Parietal lobe (tissue), 2 donors: ENCODE measurements at places on chromosomes 5 and 9. TPM values are rescaled to one million over a fixed set of nuclear protein-coding genes. Genes with fewer than 3 reads are reported as not detected.

SLC36A2 gene
- total RNA-seq = not detected

PCSK5 gene
- total RNA-seq = 17.5 TPM

ZBTB34 gene
- 75.7 TPM for total RNA-seq

PDCD1LG2 gene
- 0.63 TPM for total RNA-seq

N4BP3 gene
- 9.7 TPM for total RNA-seq

KCNV2 gene
- total RNA-seq = not detected

PTPN3 gene
- 6.3 TPM for total RNA-seq

DELE1 gene
- 85.4 TPM for total RNA-seq

NTRK2 gene
- 203 TPM for total RNA-seq

FBP2 gene
- total RNA-seq = not detected

MLANA gene
- not detected for total RNA-seq

VAV2 gene
- total RNA-seq = 45.4 TPM

CDC37L1 gene
- total RNA-seq = 31.3 TPM

PCDHGB5 gene
- 41.6 TPM for total RNA-seq

PCDH12 gene
- 2.5 TPM for total RNA-seq

PCDHGC4 gene
- 91.7 TPM for total RNA-seq
